Adrenal gland (tissue), 19 donors: ENCODE measurements at places on chromosomes 1 and 21.

- DNase-seq: no peak
Measured at GRCh38 chr1:39690794-39691382, 345 bp downstream of the HPCAL4 start.

GRCh38 chr1:6530504-6531160 is 23.7 kb downstream of the NOL9 start:
- no peak for DNase-seq

GRCh38 chr1:236829085-236829484 is 34.0 kb downstream of the MTR start:
- DNase-seq: no peak

DNA sequence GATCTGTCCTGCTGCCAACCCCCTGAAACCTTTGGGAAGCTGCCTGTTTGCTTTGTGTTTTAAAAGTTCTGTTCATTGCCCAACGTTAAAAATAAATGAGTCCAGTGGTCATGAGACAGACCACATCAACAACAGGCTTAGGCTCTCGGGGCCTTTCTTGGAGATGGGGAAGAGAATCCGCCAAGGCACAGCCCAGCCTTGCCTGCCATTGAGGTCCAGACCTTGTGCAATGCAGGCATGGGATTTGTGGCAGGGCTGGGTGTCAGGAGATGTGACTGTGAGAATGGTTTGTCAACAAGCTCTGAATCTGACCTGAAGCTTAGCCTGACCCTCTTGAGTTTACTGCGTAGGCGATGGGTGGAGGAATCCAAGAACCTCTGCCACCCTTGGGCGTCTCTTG is 4.2 kb downstream of the SPSB1 start:
- no peak for DNase-seq

DNA sequence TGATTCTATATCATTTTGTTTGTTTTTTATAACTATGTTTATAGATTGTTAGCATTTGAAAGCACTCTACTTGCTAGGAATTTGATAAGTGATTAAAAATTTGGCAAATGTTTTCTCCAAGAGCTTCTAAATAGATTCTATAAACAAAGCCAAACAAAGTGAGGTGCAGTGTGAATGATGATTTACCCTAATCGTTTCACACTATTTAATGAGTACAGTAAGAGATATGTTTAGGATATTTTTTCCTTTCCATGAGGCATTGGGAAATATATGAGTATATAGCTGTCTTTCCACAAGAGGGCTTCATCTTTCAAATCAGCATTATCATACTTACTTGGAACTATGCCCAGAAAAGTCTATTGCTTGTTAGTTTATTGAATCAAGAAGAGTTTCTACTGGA is 277.0 kb upstream of the BRINP3 start:
- DNase-seq: no peak

GRCh38 chr1:221392453-221392852 is 349.4 kb downstream of the DUSP10 start:
- DNase-seq: no peak

GRCh38 chr1:219858980-219859379 is 69.4 kb downstream of the SLC30A10 start:
- no peak for DNase-seq

- no peak for DNase-seq
Measured at GRCh38 chr1:91135799-91136198, 114.0 kb upstream of the ZNF644 start.

DNA sequence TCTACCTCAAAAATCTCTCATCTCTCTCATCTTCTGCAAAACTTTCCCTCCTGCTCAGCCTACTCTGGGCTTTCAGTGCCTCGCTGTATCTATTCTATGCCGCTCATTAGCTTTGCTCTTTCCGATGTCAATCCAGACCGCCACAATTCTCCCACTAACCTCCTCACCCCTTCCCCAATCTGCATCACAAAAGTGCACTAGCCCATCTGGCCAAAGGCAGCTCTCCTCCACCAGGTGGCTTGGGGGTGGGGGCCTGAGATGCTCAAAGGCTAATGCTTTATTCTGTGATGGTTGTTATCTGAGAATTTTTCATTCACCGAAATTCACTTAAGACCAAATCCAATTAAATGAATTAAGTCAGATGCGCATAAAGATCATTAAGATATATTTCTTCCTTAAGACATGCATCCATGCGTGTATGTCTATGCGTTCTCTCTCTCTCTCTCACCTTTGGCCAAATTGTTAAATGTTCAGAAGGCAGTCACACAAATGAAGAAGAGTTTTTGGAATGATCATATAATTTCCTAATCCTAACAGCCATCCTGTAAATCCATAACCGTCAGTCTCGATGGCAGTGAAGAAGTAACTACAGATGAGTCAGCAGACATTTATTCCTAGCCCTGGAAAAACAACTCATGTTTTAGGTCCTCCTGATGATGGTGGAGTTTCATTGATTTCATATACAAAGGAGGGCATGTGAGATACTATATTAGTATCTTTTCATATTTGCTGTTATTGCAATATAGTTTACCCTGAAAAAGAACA is 111.3 kb downstream of the C1orf21 start:
- DNase-seq: no peak

- no peak for DNase-seq
Measured at GRCh38 chr1:8603220-8603616, 214.2 kb downstream of the RERE start.

- DNase-seq: peak; percentile 55
Measured at GRCh38 chr1:171742577-171742922, 685 bp upstream of the VAMP4 start.

GRCh38 chr1:245603311-245603865 is 448.6 kb downstream of the KIF26B start:
- no peak for DNase-seq

DNA sequence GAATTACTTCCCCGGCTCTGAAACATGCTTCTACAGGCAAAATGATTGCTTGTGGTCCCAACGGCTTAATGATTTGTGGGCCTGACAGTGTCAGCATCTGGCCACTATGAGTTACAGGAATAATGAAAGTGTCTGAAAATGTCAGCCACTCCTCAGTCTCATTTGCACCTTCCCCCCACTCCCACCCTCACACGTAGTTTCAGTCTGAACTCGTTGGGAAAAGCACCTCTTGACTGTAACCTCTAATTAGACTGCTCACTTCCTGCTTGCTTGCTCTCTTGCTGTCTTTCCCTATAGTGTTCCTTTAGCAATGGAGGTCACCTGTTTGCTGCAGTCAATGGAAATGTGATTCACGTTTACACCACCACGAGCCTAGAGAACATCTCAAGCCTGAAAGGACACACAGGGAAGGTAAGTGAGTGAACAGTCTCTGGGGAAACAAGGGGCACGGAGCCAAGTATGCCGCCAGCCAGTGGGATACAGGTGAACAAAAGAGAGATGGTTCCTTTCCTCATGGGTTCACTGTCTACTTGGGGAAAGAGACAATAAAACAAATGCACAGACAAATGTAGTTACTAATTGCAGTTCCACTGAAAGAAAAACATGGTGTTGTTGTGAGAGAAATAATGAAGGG is 27.1 kb downstream of the CFAP57 start:
- DNase-seq: no peak

GRCh38 chr1:88773540-88774150 is 89.6 kb downstream of the PKN2 start:
- peak; percentile 23 for DNase-seq

GRCh38 chr1:92473781-92474495 is 12.8 kb downstream of the GFI1 start:
- no peak for DNase-seq

DNA sequence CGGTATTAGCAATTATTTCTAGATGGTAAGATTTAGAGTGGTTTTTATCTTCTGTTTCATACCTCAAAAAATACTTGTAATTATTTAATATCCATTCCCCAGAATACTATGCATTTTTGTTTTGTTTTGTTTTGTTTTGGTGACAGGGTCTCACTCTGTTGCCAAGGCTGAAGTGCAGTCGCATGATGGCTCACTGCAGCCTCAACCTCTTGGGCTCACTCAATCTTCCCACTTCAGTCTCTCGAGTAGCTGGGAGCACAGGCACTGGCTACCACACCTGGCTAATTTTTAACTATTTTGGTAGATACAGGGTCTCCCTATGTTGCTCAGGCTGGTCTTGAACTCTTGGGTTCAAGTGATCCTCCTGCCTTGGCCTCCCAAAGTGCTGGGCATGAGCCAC is 252.7 kb downstream of the AKT3 start:
- DNase-seq: no peak

GRCh38 chr1:171122893-171123292 is 32.2 kb downstream of the FMO3 start:
- no peak for DNase-seq

- DNase-seq: no peak
Measured at GRCh38 chr1:205391386-205391785, 30.5 kb downstream of the LEMD1 start.

GRCh38 chr1:115506924-115507589 is 134.7 kb upstream of the VANGL1 start:
- DNase-seq: no peak

DNA sequence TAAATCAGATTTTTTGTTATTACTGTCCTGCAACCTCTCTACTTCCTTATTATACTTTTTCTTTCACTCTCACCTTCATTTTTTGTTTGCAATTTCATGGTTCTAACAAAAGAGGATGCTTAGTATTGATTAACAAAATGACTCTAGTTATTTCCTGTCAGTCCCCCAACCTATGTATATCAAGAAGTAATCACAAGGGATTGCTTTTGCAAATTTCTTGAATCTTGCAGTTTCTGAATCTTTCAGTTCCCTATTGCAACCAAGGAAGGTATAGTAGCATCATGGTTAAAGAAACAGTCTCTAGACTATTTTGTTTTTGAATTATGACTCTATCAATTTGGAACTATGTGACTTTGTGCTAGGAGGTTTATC is 446.9 kb downstream of the NEGR1 start:
- no peak for DNase-seq

GRCh38 chr1:185350027-185350442 is 33.0 kb upstream of the IVNS1ABP start:
- no peak for DNase-seq

- no peak for DNase-seq
Measured at GRCh38 chr1:6958407-6959030, 173.3 kb downstream of the CAMTA1 start.

GRCh38 chr1:110875216-110875731 is 2.3 kb downstream of the CD53 start:
- DNase-seq: no peak

DNA sequence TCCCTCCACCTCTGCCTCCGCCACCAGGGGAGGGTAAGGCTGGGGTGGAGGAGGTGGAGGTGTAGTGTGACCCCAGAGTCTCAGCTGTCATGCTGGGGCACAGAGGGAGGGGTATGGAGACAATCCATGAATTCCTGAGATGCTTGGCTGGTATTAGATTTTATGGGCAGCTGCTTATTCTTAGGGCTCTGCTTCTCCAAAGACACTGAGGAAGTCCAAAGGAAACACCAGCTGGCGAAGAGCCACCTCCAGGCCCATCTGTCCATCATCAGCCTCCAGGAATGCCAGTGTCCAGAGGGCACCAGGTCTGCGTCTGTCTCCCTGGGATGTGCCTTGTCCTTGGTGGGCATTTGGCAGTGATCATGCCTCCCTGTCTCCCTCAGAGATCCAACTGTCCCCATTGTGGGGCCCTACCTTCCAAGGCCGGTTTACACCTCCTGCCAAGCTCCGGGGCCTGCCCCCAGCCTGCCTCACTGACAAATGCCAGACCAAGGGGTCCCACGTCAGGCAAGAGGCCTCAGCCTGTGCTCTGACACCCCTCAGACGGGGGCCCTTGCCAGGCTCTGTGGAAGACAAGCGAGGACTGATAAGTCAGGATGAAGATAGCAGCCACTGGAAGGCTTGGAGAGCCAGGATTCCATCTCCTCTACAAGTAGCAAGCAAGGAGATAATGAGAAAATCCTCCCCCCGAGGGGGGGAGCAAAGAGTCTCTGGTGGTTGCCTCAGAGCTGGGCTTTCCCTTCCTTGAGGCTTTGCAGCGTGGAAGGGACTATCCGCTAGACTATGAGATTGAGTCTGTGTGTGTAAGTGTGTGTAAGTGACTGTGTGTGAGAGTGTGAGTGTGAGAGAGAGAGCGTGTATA is 1.6 kb downstream of the TNNI1 start:
- no peak for DNase-seq

- no peak for DNase-seq
Measured at GRCh38 chr1:192700834-192701271, 64.9 kb downstream of the RGS13 start.

- DNase-seq: peak; percentile 5
Measured at GRCh38 chr1:194295685-194296084, 1109.3 kb upstream of the B3GALT2 start.

DNA sequence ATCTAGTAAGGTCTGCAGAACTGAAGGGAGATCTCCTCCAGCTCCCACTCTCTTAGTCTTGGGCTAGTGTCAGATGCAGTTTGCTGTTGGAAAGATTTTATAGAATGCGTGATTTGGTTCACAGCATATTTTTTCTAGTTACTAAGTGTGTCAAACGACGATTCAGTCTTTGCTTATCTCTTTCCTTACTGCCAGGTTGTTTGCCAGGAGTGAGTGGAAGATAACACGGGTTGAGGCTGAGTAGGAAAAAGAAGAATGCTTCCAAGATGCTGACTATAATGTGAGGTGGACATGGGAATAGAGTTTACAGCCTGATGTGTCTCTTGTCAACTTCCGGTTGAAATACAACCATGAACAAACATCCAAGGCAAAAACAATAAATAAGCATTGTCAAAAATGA is 141.4 kb downstream of the GDAP2 start:
- no peak for DNase-seq

GRCh38 chr1:157400766-157401165 is 151.5 kb downstream of the FCRL5 start:
- DNase-seq: no peak

DNA sequence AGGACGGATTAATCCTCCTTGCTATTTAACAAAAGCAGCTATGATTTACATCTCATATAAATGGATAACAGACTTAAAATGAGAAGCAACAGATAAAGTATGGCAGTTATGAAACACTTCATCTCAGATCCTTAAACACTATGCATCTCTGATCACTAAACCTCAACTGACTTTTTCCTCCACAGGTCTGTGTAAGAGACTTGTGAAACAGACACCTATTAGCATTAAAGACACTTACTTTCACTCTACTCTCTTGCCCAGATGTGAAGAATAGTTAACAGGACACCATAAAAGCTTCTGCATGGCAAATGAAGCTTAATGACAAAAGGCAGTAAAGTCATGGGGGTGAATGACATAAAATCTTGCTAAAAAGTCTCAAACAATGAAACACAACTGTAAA is 6.2 kb downstream of the LIN9 start:
- DNase-seq: no peak

- DNase-seq: no peak
Measured at GRCh38 chr1:42938645-42939615, 19.7 kb downstream of the SLC2A1 start.

DNA sequence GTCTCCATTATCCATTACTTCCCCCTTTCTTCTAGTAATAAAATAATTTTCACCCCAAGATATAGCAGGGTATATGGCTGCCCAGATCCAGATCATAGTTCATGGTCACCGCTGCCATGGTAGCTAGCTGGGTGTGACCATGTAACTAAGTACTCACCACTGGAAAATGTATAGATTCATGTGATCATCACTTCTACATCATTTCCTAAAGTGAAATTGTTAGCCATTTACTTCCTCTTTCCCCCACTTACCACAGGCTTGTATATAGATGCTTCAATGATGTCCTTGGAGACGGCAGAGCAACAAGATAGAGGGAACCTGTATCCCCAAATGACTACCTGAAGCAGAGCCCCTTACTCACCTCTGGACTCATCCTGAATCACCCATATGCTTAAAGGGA is 22.7 kb upstream of the EYA3 start:
- DNase-seq: no peak
